NCI-H526 treated with DMSO at 0.1 percent for 48 hours (cell line): ENCODE measurements at places on chromosomes 2 and 18.

GRCh38 chr2:20998972-20999905 lies 44.6 kb downstream of the APOB start:
- no peak for DNase-seq

GRCh38 chr18:79553154-79553553 lies 126.4 kb upstream of the CTDP1 start:
- DNase-seq = no peak

DNA sequence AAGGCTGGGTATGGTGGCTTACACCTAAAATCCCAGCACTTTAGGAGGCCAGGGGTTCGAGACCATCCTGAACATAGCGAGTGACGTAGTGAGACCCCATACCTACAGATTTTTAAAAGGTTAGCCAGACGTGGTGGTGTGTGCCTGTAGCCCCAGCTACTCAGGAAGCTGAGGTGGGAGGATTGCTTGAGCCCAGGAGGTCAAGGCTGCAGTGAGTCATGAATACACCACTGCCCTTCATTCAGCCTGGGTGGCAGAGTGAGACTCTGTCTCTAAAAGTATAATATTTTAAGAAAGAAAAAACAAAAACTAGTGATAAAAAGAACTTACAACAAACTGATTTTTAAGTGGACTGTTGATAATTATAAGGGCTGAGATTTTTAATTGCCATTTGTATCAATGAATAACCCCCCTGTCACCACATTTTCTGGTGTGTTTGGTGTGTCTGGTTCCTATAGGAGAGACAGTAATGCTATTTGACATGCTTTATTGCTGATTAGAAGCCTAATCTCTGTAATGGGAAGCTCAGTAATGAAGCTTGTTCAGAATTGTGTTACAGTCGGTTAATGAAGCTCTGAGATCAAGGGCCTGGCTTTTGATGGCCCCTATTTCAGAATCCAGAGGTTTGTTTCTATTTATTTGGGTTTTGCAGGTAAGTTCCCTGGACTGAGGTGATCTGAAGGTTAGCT lies 147.0 kb downstream of the NEDD4L start:
- DNase-seq = no peak

DNA sequence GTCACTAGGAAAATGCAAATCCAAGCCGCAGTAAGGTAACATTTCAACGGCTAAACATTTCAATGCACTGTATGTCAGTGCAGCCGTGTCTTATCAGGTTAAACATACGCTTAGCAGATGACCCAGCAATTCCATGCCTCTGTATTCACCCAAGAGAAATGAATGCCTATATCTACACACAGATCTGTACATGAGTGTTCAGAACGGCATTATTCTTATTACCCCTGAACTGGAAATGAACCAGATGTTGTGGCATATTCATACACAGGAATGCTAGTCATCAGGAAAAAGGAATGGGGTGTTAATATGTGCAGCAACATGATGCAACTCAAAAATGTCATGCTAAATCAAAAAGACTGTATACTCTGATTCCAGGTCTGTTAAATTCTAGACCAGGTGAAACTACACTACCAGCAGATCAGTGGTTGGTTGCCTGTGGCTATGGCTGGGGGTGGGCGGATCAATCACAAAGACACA lies 80.4 kb upstream of the RPL31 start:
- DNase-seq = peak; percentile 21

- DNase-seq = no peak
These were observed 98.6 kb downstream of the CALCRL start for GRCh38 chr2:187349326-187349944.

DNA sequence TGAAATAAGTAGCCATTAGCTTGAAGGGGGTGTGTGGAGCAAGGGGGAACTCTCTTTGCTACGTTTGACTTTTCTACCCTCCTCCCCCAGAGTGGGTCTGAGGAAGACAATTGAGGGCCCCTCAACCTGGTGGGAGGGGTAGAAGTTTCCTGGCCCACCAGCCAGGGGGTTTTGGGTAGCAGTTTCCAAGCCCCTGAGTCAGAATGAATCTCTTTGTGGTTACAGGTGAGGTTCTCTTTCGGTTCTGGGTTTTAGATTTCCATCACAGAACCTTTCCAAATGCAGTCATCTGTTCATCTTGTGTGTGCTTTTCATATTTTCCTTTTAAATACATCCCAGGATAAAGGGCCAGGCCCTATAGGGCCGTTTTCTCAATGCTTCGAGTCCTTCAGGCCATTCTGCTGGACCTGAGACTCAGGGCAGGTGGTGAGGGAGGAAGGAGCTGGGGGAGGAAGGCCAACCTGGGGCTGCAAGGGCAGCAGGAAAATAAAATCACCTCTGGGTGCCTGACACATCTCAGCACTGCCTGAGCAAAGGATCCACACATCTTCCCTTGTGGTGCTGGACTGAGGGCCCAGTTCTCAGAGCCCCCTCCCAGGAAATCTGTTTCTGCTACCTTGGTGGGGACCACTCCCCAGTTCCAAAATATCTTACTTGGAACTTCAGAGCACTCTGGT lies 4.7 kb downstream of the LBH start:
- DNase-seq = no peak

DNA sequence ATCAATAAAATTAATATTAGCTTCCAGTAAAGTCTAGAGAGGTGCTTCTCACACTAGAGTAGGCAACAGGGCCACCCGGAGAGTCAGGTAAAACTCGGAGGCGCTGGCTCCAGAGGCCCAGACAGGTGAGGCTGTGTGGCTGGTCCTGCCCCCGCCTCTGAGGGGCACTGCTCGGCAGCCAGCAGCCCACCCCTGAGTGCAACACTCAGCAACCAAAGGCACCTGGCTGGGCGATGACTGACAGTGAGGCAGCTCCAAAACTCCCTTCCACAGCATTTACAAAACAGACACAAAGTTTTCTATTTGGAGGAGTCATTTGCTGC lies 138.8 kb upstream of the ID2 start:
- no peak for DNase-seq

DNA sequence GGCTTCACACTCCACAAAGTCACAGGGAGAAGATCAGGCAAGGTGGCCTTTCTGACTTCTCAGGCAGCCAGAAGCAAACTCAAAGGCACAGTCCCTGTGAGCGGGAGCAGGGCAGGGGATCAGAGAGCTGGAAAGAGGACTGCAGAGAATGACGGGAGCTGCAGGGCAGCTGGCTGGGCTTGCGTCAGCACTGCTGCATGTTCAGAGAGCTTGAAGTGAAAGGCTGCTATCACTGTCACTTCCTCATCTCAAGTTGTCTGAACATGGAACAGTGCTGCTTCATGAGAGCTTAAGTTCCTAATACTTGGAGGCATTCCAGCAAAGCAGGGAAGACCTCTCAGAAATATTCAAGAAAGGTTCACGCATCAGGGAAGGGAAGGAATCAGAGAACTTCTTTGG lies 20.4 kb downstream of the TGFBRAP1 start:
- no peak for DNase-seq

- DNase-seq = no peak
These were observed 22.0 kb upstream of the POLR1B start for GRCh38 chr2:112520234-112520783.

GRCh38 chr2:67689186-67689585 lies 292.1 kb downstream of the ETAA1 start:
- DNase-seq = no peak

DNA sequence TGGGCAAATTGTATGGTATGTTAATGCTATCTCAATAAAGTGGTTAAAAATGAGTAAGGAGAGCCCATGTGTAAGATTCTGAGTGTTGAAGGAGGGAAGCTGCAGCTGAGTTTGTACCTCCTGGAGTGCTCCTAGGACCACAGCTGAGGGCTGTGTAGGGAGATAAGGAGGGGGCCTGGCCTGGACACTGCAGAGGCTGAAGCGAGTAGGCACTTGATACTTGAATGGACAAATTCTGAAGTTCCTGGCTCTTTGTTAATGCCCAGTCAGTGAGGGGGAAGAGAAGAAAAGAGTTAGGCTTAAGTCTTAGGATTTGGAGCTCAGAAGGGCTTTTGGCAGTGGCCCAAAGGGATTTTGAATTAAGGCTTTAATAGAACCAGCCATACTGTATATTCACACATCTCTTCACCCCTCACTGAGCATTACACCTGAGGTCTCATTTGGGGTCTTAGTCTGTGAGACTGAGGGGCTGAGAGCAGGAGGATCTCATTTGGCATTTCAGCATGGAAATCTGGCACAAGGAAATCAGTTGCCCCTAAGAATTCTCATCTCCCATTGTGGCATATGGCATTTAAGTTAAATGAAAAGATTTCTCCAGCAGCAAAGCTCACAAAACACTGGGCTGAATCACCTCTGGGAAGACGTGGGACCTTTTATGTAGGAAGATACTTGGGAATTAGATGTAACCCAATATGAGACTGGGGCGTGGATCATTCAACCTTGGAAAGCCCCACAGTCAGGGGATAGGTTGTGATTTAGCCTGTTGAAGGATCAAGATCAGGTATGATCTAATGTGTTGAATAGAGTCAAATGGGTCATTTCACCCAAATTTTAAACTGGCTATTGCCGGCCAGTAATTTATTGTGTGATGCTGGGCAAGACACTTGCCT lies 46.8 kb downstream of the LIPG start:
- DNase-seq = no peak

GRCh38 chr2:10192392-10193015 lies 70.0 kb downstream of the RRM2 start:
- DNase-seq = no peak

DNA sequence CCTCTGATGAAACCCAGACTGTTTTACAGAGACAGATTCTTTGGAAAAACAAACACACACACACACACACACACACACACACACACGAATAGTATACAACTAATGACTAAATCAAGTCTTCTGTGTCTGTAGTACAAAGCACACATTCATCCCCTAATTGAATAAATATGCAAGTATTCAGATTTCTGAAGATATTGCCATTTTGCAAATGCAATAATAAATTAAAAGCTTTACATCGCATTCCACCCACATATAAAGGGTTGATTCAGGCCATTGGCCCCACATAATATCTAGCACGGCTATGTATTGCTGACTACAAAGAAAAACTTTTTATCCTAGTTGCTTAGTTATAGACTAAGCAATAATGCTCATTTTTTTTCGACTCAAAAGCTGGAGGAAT lies 86.2 kb downstream of the PAX3 start:
- no peak for DNase-seq

DNA sequence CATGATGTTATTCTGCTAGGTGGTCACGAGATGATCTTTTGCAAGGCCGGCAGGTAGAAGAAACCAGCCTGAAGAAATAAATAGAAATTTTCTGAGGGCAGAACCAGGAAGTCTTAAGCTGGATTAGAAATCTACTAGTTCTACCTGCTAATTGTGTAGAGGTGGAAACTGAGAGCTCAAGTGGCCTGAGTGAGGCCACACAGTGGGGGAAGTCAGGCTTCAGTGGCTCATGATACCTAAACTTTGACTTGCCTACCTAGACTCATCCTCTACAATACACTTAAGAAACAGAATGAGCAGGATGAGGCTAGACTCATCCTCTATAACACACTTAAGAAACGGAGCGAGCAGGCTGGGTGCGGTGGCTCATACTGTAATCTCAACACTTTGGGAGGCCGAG lies 134.9 kb upstream of the NDUFV2 start:
- no peak for DNase-seq

DNA sequence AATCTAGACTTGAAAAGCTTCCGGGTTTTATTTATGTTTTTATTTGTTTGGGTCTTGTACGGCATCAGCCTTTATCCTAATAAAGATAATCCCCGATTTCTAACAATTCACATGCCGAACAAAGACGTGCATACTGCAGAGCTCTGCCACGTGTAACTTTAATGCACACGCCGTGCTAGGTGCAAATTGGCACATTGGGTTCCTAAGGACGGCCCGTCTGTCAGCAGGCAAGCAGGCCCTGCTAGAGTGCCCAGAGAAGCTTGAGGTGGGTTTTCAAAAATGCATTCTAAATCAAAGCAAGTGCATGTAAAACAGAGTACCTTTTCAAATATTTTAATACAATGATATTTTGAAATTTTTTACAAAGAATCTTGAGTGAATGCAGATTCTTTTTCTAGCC lies 806.4 kb upstream of the POU3F3 start:
- no peak for DNase-seq

- no peak for DNase-seq
These were observed 30.2 kb downstream of the MAP3K2 start for GRCh38 chr2:127357591-127357990.

- DNase-seq = no peak
These were observed 216.9 kb downstream of the MYO3B start for GRCh38 chr2:170394641-170395387.

DNA sequence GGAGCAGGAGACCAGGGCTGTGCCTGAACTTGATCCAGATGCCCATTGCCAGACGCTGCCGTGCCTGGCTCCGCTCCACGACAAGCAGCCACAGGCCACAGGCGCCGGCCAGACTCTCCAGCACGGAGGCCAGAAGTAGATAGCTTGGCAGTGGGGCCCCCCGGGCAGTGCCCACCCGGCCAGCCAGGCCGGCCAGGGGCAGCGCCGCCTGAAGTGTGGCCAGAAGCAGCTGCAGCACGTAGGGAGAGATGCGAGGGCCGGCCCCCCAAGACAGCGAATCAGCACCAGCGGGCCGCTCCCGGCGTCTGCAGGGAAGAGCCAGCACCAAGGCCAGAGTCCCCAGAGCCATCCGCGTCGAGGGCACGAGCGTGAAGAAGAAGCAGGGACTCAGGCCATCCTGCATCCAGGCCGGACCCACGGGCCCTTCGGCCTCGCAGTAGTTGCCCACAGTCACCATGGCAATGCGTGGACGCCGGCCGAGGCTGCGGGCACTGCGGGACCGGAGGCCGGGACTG lies 484 bp downstream of the ABCB6 start:
- peak; percentile 35 for DNase-seq

DNA sequence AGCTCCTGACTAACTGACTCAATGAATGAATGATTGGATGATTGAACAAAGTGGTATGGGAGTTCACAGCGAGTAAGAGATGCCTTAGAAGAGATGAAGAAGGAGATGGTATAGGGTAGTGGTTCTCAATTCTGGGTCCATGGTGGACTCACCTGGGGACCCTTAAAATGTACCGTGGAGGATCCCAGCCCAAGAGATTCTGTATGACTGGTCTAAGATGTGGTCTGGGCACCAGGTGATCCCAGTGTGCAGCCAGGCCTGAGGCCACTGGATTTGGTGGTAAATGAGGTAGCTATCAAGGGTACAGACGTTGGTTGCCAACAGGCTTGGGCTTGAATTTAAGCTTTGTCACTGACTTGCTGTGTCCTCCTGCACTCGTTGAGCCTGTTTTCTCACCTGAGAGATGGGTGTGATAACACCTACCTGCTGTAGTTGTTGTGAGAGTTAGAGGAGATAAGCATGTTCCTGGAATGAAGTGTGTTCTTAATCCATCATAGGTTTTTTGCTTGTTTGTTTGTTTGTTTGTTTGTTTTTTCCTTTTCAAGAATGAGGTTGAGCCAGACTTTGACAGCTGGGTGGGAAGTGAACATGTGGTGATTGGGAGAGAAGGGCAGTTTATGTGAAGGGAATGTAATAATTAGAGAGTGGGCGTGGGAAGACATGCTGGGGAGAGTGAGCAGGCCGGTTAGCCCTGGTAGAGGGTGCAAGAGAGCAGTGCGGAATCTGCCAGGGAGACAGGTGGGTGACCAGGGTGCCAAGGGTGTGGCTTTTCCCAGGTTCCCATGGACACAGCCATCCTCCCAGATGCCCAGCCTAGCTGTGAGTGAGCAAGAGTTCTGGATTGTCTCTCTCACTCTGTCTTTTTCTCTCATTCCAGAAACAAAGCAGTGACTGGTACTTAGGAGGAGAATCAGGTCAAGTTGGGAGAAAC lies 31.4 kb upstream of the IL1B start:
- DNase-seq = no peak

- no peak for DNase-seq
These were observed 442.2 kb upstream of the RAB12 start for GRCh38 chr18:8167026-8167425.

GRCh38 chr18:22827216-22827615 lies 105.9 kb upstream of the RBBP8 start:
- DNase-seq = no peak
